ENCODE measurements at places on chromosomes 7 and 10.

DNA sequence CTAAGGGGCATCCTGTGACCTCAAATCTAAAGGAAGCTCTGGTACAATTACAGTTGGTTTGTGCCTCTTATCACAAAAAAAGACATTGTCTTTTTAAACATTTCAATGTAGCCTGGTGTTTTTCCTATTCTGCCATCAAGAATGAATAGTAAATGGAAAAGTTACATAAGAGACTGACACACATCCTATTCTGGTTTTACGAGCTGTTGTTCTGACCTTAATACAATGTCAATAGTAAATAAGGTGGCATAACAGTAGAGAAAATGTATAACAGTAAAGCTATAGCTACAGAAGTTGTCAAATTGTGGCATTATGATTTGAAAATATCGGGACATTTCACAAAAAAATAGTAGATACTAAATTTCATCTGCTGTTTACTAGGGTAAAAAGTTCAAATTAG is 88.4 kb downstream of the NT5C2 start:
- no peak for DNase-seq

DNA sequence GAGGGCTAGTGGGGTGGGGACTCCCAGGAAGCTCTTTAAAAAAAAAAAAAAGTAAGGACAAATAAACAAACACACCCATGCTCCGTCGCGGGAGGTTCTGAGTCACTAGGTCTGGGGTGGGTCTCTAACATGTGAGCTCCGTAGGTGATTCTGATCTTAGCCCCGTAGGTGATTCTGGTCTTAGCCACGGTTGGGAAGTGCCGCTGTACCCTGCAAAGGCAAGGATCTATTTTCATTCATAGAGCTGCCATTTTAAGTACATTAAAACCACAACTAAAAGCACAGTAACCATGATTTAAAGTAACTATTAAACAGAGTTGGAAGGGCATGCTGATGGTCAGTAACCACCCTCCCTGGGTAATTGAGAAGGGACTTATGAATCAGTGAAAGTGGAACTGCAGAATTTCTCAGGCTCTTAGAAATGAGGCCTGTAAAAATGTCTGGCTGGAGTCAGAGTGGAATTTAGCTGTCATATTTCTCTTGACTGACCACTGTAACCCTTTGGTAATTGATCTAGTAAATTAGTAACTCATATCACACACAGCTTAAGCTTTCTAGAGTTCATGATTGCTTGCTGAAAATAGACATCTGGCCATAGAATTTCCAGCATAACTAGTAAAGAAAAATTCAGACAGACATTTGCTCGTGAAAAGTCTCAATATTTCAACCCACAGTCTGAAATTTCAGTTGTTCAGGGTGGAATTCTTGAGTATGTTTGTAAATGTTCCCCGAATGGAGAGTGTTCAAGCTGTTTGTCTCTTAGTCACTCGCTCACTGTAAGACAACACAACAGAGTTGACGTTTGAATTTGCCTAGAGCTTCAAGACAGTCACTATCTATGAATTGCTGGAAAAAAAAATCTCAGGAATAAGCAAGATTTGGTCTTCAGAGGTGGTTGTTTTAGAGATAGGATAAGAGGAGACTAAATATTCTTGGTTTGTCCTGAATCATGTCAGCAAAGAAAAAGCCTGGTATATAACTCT is 34.2 kb upstream of the TCF7L2 start:
- DNase-seq = peak; percentile 58

DNA sequence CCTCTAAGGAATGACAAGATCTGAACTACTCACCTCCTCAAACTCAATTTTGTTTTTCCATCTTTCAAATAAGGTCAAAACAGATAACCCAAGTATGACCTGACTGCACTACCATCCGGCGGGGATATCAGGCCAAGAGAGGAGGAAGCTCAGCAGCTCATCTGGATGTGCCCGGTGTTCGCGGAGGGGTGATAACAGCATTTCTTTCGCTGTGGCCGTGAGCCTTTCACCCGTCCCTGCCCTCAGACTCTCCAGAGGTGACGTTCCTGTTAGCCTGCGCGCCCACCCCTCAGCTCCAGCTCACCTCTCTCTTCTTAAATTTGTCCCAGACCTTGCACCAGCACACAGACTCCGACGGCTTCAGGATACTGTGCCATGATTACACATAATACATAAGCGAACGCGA is 526 bp downstream of the ZNF248 start:
- DNase-seq = no peak

DNA sequence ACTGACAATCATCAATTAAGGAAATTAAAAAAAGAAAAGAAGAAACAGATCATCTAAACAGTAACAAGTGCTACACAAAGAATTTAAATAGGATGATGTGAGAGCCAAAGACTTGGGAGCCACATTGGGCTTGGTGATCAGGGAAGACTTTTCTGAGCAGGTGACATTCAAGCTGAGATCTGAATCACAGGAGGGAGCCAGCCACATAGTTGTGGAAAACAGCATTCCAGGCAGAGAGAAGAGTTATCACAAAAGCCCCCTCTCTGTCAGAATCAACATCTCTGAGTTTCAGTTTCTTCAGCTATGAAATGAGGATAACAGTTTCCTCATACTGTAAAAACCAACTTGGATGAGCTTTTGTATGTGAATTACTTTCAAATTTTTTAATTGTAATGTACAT is 169.2 kb upstream of the PLXNA4 start:
- no peak for DNase-seq

- DNase-seq = peak; percentile 46
Observed at GRCh38 chr10:70759781-70760180, 25.4 kb downstream of the TBATA start.

- peak; percentile 52 for DNase-seq
Observed at GRCh38 chr10:5419466-5420094, 7.2 kb downstream of the NET1 start.

- DNase-seq = no peak
Observed at GRCh38 chr7:5477126-5477525, 53.5 kb upstream of the TNRC18 start.

- DNase-seq = no peak
Observed at GRCh38 chr10:9868499-9868898, 1149.2 kb upstream of the CELF2 start.

DNA sequence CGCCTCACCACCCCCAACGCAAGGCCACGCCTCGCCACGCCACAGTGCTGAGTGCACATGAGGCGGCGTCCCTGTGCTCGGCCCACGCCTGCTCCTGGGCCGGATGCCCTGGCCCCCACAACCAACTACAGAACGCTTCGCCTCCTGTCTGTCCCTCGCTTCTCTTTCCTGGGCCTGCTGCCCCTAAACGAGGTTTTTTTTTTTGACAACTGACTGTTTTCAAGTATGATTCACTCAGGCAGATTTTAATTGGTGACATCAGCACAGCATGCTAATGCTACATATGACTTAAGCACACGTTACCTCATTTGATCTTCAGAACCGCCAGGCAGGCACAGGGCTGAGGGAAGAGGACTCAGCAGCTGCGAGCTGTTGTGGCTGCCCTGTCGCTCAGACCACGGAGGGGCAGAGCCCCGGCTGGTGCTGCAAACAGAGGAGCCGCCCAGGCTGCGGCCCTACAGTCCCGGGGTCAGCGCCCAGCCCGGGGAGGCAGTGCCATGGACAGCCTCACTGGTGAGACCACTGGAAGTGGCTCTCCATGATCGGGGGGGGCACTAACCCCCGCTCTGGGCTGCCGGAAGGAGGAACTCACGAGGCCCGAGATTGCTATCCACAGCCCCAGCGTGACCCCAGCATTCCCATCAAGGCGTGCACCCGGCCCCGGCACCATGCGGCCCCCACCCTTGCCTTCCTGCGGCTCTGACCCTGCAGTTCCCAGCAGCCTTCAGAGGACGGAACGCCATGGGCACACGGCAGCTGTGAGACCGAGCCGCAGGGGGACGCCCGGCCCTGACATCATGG is 212.8 kb downstream of the MAD1L1 start:
- DNase-seq = peak; percentile 90

GRCh38 chr10:128035557-128035973 is 90.7 kb downstream of the MKI67 start:
- DNase-seq = peak; percentile 34

GRCh38 chr7:130543487-130544010 is 51.7 kb downstream of the MEST start:
- no peak for DNase-seq

DNA sequence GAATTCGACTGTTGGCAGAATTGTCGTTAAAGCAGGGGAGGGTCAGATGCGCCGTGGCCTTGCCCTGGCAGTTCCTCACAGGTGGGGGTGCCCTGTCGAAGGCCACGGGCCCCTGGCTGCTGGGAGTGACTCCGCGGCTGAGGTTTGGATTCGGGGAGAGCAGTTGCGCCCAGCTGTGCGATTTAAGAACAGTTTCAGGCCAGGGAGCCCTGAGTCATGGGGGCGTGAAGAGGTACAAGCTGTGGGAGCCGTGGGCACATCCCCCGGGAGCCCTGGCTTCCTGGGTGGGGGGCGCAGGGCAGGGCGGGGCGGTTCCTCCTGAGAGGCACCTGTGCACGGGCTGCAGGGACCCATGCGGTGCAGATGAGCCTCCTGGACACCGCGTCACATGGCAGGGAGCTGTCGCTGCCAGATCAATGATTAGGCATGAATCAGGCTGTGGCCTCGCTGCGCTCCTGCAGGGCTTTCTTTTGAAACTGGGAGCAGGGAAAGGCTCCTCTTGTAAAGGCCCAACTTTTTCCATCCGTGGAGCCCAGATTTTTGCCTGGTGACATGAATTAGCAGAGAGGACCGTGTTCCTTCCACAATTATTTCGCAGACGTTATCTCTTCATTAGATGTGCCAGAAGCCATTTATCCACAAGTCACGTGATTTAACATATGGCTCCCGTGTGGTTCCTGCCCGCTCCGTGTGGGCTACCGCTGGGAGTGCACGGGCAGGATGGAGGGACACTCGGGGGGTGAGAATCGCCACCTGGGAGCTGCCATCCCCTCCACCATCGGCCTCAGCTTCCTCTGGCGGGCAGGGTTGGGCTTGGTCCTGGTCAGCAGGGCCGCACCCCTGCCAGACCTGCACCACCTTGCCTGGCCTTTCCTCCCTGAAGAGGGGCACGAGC is 918 bp downstream of the PWWP2B start:
- peak; percentile 28 for DNase-seq

DNA sequence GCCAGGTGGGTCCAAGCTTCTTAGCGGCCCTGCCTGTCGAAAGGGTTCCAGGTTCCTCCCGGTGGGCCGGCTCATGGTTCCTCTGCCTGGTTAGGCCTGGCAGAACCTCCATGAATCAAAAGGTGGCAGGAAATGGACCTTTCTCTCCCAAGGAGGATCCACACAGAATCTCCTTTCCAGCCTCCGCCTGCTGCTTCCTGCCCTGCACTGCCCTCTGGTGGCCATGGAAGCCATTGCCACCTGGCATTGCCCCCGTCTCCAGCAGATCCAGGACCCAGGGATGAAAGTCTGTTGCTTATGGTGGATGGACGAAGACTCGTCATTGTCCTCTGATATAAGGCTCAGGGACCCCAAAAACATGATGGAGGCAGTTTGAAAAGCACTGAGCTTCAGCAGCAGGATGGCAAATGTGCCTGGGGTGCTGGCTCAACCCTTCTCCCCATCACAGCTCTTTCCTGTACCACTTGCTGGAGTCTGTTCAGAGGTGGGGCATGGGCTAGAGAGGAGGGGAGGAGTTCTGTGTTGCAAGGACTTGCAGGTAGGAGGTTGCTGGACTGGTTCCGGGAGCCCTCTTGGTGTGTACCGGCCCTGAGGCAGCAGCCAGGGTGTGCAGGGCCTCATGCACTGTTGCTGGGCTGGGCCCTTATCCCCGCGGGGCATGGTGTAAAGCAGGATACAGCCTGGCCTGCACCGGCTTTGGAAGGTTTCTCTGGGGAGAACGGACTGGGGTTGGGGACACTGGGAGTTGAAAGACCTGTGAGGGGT is 11.3 kb upstream of the INMT start:
- peak; percentile 80 for DNase-seq

DNA sequence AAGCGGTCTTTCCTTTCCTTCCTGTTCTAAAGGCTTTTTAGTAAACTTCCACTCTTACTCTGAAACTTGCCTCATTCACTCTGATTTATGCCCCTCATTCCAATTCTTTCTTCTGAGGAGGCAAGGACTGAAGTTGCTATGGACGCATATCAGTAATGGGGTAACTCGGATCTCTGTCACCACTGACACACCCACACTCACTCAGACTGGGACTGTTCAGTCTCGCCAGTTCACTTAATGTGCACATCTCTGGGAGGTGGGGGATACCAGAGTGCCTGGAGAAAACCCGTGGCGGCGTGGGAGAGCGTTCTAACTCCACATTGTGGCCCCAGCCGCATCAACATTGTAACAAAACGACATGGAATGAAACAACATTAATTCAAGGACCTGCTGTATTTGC is 1139.3 kb upstream of the CELF2 start:
- DNase-seq = no peak

GRCh38 chr10:117463545-117463920 is 79.0 kb upstream of the EMX2 start:
- DNase-seq = no peak

DNA sequence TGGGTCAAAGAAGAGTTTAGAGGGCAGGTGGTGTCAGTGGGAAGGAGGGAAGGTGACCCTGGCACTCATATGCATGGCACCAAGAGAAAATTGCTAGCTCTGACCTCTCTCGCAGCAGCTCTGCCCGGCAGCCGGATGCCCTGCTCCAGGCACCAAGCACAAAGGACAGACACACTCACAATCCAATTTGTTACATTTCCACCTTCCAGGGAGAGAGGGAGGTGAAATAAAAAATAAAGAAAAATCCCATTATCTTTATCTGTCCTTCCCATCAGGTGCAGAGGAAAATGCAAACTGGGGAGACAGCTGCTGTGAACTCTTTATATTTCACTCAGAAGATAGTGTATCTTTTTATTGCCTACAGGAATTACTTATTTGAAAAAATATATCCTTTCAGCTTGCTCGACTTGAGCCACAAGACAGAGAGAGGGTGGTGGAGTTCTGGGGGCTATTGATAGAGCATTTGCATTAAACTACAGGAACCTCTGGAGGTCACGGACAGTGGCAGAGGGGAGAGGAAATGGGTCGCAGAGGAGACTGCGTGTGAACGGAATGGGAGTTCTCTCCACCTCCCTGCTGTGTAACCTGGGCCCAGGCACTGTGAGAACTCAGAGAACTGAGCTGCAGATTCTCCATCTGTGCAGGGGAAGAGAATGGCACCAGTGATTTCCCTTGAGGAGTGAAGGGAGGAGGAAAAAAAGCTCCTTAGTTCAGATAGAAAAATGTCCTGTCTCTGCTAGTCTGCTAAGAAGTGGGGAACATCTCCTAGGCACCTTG is 421.4 kb downstream of the PLXNA4 start:
- no peak for DNase-seq

DNA sequence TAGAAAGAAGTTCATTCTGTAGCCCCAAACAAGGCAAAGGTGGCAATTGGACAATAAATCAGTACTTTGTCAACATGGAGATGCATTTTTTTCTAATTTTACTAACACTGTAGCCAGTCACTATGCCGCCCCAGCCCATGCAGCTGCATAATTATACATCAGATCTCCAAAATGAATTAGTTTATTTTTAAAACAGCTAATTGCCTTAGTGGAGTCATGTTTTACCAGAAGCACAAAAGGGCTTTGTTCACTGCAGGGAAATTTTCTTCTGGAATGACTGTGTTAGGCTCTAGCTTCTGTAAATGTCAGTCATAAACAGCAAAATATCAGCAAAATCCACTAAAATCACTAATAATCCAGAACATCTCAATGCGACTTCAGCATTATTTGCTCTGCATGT is 20.1 kb upstream of the HDAC9 start:
- no peak for DNase-seq
